ENCODE measurements at places on chromosomes 11 and 22. TPM values are rescaled to one million over a fixed set of nuclear protein-coding genes. Genes with fewer than 3 reads are reported as not detected.

- no peak for DNase-seq
Observed at GRCh38 chr11:15622231-15622890, 507.6 kb downstream of the INSC start.

The RABL2B gene
- 5.3 TPM for total RNA-seq

DNA sequence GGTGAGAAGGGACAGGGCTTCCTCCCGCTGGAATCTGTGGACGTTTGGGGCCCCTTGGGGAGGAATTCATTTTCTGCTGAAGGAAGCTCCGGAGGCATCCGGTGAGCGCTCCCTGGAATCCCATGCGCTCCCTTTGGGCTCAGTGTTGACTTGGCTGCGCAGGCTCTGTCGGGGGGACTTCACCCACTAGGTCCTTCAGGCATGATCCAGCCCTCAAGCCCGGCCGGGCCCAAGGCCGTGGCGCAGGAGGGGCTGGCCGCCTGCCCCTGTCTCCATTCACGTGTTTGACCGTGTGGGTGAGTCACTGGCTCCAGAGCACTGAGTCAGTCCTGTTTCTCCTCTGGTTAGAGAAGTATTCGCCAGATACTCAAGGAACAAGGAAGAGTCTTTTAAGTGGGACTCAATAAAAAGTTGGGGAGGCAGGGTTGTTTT lies 1.4 kb downstream of the CTTN start:
- DNase-seq, result peak; percentile 100

- peak; percentile 100 for DNase-seq
Observed at GRCh38 chr11:65857853-65858680, at the start of gene CFL1. CFL1 (minus strand) TSS chr11:65858180; CDS start chr11:65858099, 81 bp downstream.

The CLDN5 gene
- not detected for total RNA-seq

Measured in SJSA1 (cell line).